CD4-positive, alpha-beta memory T cell (primary cell): ENCODE measurements at places on chromosomes 6 and 20. TPM values are rescaled to one million over a fixed set of nuclear protein-coding genes. Genes with fewer than 3 reads are reported as not detected.

The WASF1 gene
- 0.70 TPM for total RNA-seq

DNA sequence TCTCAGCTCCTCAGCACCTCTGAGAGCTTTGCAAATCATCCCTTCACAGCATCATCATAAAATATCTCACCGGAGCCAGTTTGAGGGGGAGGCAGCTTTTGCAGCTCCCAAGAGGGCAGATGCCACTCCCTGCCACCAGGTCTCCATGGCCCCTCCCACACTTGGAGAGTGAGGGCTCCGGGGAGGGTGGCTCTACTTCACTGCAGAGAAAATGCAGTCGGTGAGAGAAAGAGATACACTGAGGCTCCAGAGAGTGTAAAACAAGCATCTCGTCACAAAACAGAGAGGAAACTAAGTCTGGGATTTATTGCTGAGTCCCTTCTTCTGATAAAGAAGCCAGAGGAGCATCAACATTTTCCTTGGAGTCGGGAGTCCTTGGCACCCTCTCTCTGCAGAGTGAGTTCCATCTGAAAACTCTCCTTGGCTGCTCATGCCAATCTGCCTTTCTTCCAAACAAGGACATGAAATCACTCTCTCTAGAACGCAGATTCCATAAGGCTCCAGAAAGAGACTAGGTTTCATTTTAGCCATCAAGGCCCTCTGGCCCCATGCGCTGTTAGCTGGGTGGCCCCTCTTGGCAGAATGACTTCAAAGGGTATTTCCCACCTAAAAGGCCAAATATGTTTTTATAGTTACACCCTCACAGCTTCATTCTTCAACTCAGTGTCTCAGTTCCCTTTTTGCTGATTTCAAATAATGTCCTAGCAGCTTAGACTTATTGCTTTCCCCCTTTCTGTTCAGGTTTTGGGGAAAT, 70.6 kb upstream of the F13A1 start:
- no peak for DNase-seq

The SERPINB1 gene
- 58.0 TPM for total RNA-seq

DNA sequence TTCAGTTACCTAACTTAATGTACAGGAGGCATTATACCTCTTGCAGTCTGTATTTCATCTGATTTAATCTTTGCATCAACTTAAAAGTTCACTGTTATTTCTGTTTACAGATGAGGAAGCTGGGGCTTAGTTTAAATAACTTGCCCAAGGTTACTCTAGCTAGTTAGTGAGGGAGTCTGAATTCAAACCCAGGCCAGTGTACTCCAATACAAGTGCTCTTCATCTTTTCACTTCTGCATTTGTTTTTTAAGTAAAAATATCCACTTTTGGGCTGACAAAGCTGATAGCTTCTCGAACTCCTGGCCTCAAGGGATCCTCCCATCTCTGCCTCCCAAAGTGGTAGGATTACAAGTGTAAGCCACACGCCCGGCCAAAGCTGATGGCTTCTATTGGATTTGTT, 23.6 kb downstream of the RREB1 start:
- no peak for DNase-seq

DNA sequence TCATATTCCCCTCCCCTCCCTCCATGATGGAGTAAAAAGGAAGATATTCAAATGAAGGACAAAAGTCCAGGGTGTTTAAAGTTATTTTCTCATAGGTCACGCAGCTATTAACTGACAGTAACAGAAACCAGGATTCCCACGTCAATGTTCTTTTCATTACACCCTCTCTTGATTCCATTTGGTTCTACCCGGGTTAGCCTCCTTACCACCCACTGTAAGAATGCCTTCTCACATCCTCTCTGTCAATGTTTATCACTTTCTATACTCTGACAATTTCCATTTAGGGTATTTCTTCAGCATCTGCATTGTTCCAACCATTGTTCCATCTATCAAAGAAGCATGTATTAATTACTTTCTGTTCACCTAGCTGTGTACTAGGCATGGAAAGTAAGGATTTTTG, 52.1 kb downstream of the NUDT3 start:
- no peak for DNase-seq

DNA sequence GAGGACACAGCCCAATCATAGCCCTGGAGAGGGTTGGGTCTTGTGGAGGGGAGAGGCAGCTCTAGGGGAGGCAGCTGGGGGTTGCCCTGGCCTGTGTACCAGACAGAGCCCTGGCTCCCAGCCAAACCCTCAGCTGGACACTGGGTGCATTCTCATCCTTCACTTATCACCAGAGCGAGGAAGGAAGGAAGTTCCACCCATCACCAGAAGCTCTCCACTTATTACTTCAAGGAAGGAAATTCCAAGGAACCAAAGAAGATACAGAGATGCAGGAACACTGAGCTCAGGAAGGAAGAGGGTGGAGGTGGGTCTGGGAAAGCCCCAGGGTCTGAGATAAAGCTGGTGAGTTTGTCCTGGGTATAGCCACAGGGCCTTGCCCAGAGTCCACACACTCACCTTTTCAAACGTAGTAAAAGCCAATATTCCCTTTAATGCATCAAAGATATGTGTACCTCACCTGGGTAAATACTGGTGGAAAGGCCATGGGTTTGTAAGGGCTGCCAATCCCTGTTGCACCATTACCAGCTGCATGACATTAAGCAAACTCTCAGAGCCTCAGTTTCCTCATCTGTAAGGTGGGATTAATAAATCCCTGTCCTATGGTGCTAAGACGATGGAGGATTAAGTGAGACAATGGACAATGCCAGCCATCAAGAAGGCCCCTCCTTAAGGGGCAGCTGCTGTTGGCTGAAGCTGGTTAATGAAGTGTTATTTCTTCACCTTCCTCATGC, 109.7 kb upstream of the NAA20 start:
- DNase-seq = no peak
